EH (cell line): ENCODE measurements at places on chromosomes 16 and 17.

GRCh38 chr16:72493716-72494415 lies 321.9 kb upstream of the PMFBP1 start:
- peak; percentile 85 for DNase-seq

DNA sequence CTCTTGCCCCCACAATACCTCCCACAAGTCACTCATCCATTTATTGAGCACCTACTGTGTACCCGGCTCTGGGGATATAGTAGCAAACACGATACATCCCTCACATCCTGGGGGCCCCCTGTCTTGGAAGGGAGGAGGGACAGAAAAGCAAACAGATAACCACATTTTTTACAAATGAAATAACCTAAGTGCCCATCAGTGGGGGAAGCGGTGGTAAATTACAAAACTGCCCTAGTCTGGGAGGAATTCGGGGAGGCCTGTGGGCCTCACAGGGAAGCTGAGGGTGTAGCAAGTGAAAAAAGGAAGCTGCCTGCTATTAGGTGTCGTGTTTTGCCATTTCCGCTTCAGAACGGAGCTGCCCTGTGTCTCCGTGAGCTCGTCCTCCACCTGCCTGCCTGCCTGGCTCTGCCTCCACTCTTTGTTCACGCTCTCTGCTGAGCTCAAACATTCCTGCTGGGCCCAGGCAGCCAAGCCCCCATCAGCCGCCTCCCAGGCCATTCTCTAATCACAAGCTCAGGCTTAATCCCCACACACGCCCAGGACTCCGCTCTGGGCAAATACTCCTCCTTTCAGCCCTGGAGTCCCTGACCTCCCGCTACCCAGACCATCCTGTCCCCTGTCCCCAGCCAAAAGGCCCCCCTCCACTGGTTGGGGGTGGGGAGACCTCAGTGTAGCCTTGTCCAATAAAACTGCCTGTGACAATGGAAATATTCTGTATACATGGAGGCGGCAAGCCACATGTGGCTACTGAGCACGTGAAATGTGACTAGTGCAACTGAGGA lies 10.2 kb upstream of the SEC14L5 start:
- DNase-seq, result no peak

- DNase-seq, result no peak
Observed at GRCh38 chr17:77210331-77210730, 69.6 kb downstream of the SEC14L1 start.

DNA sequence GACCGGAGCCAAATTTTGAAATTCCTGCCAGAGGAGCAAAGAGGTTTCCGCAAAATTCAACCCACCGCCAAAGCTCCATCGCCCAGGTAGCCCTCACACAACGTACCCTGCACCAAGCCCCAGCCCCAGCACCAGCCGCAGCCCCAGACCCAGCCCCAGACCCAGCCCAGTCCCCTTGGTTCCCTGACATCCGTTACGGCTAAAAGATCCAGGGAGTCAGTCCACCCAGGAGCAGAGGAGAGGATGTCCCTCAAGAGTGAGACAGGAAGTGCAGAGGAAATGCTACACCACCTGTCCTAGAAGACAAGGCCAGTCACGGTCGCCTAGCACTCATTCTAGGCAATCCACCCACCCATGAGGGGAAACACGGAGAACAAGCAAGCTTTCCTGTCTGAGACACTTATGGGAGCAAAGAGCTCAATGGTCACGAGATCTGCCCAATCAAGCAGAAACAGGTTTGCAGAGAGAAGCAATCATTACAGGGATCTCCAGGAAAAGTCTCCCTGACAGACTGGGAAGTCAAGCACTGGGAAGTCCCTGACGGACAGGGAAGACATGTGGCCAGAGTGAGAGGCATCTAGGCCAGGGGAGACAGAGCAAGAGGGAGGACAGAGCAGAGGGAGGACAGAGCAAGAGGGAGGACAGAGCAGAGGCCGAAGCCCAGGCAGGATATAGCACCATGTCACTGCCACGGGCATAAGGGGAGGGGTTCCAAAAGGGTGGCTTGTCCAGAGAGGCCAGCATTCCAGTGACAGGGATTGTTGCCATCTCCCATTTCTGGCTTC lies 15.0 kb upstream of the KCNJ18 start:
- DNase-seq, result no peak

DNA sequence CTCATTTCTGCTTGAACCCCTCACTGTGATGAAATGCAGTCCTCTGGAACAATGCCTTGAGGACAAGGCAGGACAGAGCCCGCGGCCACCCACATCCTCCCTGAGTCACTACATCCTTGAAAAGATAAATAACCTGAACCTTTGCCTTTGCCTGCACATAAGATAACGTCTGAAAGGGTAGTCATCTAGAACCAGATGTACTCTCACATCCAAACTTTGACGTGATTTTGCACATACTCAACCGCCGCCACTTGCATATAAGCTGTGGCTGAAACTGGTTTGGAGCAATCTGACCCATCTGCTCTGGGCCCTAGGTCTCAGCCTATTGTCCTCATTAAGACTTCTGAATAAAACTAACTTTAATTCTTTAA lies 252.1 kb downstream of the PHKB start:
- peak; percentile 80 for DNase-seq

DNA sequence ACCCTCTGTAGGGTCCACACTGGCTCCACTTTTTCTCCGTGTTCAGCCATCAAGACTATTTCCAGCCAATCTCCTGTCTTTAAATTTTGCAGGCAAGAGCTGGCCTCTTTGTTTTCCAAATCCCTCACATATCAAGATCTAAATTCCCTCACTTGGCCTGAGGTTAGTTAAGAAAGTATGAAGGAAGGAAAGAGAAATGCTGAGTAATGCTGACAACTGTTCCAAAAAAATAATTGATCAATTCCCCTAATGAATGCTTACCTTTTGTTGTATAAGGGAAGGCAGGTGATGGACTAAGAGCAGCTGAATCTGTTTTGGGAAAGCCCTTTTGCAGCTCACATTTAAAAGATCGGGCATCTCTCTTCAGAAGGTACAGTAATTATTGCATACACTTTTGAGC lies 105.1 kb upstream of the KCNJ16 start:
- DNase-seq, result no peak

DNA sequence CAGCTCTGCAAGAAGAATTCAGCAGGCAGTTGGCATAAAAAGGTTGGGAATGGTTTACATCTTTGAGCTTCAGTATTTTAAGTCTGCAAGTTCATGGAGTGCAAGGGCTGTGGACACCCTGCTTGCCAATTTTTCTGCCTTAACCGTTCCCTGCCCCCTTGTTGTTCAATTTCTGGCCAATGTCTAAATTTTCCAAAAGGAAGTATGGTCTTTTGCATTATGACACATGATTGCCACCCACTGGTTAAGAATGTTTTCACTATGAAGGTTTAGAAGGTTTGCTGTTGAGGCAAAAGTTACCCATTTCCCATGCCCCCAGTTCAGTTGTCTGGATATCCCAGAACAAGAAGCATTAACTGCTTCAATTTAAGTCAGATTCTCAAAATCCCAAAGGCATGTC lies 441.9 kb downstream of the CDH13 start:
- peak; percentile 57 for DNase-seq

DNA sequence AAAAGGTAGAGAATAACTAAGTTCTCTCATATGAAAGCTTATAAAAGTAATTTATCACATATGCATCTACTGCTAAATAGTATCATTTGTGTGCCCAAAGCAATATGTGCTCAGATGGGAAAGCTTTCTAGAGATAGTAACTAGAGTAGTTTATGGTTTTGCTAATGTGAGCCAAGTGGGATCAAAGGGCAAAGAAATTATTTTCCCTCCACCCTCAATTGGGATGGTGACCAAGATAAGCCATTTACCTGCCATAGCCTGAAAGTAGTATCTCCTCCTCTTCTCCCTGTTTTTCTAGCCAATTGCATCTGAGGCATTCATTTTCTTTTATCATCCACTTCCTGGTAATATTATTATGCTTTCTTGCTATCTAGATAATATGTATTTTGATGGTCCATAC lies 41.9 kb upstream of the KCNJ16 start:
- DNase-seq, result no peak

DNA sequence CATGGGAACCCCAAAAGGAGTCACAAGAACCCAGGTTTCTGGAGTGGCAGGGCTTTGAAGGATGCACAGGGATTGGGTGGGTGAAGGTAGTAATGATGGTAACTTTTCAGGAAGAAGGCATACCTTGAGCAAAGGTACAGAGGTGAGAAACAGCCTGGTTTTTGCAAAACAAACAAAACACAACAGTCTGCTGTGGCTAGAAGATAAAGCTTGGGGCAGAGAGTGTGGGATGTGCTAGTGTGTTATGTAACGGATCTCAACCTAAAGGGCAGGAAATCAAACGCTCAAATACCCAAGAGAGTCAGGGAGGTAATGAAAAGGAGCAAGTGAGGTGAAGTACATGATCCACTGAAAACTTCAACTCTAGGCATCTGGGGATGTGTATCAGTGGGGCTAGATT lies 4.6 kb downstream of the PTGES3L start:
- DNase-seq, result no peak

GRCh38 chr16:82017911-82018568 lies 6.8 kb upstream of the SDR42E1 start:
- DNase-seq, result no peak

DNA sequence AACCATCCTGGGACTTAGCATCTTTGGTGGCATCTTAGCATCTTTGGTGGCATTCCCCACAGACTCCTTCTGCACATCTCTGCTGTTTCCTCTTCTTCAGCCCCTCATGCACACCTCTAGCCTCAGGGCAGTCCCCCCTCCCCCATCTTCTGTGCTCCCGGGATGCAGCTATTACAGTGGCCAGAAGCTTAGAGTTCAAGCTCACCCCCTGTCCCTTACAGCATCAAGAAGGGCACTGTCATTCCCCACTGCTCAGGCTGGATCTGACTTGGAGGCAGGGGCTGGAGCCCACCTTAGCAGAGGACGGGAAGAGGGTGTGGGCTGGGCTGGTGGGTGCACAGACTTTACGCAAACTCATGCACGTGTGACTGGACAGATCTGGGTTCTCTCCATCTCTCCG lies 650 bp downstream of the EPN3 start:
- DNase-seq, result no peak

DNA sequence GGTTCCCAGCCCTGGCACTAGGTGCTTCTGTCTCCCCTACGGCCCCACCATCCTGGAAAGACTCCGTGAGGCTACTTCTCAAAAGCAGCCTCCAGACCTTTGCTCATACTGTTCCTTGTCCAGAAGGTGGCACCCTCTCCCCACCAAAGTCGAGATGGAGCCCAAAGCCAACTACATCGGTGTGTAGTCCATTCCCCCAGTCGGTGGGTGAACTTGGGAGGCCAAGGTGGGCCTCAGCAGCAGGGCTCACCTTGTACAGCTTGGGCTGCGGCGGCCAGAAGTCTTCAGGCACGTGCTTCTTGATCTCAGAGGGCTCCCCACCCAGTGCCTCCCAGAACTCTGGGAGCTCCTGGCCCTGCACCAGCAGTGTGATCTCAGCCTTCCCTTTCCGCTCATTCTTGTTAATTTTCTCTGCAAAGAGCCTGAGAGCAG lies 10.2 kb downstream of the FLII start:
- peak; percentile 75 for DNase-seq

DNA sequence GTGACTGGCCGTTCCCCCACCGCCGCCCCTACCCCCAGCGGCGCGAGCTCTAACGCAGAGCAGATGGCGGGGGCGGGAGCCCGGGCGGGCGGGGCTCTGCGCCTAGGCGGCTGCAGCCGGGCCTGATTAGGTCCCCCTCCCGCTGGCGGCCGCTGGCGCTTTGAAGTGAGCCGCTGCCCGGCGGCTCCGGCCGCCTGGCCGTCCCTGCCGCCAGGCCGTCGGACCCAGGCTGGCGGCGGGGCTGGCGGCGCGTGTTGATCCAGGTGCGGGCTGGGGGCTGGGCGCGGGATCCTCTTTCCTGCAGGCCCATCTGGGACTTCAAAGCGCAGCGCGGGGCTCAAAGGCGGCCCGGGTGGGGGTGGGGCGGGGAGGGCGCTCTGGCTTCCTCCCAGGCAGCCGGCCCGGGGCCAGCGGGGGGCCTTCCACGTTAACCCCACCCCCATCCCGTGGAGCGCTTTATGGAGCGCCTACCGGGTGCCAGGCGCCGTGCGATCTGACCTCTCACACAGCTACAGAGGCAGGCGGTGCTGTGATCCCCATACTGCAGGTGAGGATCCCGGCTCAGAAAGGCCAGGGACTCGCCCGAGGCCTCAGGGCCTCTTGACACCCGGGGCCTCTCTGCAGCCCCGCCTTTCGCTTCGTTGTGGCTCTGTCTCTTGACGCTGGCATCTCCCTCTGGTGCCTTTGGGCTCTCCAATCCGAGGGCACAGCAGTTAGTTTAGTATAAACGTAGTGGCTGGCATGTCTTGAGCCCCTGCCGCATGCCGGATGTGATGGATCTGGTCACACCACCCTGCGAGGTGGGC lies 80.0 kb upstream of the NKD1 start:
- DNase-seq, result peak; percentile 8

GRCh38 chr17:31726980-31727427 lies 132.0 kb downstream of the COPRS start:
- peak; percentile 48 for DNase-seq

DNA sequence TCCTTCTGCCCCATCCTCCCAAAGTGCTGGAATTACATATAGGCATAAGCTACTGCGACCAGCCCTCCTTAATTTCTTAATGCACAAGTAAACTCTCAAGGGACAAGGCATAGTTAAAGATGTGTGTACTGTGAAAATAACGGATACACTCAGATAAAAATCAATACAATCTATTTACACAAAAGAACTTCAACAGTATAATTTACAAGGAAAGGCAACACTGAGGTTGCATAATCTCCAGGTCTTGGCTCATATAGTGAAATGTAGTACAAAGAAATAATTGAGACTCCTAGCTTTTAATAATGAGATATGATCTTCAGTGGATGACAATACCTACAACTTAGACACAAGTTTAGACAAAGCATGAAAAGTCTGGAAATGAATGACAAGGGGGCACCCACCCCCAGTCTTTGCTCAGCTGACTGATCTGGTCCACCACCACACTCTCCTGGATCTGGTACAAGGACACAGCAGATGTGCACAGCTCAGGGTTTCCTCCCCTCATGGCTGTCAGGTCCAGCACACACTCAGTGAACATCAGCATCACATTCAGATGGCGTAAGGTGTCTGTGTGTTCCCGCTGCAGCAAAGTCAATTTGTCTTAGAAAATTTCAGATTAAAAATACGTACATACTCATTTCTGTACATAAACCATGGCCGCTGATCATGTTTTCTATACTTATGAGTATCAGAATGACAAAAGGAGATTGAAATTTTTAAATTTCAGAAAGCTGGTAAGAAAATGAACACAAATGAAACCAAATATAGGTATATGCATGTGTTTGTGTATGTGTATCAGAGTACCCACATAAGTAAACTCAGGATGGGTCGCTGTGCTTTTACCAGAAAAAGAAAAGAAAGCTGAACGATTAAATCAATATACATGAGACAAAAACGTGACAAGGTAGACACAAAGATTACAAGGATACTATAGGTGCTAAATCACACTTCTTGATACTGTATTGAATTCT lies 33.7 kb upstream of the ALDH3A1 start:
- DNase-seq, result no peak
